ENCODE measurements at places on chromosomes 7 and 10.

GRCh38 chr7:82472966-82473365, 29.4 kb upstream of the CACNA2D1 start:
- no peak for DNase-seq

- peak; percentile 1 for DNase-seq
Observed at GRCh38 chr10:49076741-49077521, 38.4 kb downstream of the VSTM4 start.

GRCh38 chr7:83429493-83429892, 219.4 kb downstream of the SEMA3E start:
- no peak for DNase-seq

GRCh38 chr7:75928568-75928914, 13.6 kb downstream of the POR start:
- no peak for DNase-seq

- DNase-seq: no peak
Observed at GRCh38 chr7:149879271-149879743, 5.5 kb downstream of the ATP6V0E2 start.

DNA sequence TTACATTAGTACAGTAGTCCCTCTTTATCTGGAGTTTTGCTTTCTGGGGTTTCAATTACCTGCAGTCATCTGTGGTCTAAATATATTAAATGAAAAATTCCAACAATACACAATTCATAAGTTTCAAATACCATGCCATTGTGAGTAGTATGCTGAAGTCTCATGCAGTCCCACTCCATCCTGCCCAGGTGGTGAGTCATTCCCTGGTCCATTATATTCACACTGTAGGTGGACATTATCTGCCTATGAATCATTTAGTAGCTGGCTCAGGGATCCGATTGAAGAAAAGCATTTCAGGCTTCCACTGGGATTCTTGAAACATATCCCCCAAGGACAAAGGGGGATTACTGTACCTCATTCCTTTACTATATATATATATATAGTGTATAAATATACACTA, 298.2 kb upstream of the GALNT17 start:
- no peak for DNase-seq

- DNase-seq: peak; percentile 76
Observed at GRCh38 chr10:78588194-78588811, 480.5 kb upstream of the ZMIZ1 start.

- no peak for DNase-seq
Observed at GRCh38 chr7:57199252-57199651, 67.0 kb upstream of the ZNF479 start.

- DNase-seq: no peak
Observed at GRCh38 chr10:128221117-128221516, 94.9 kb upstream of the MKI67 start.

DNA sequence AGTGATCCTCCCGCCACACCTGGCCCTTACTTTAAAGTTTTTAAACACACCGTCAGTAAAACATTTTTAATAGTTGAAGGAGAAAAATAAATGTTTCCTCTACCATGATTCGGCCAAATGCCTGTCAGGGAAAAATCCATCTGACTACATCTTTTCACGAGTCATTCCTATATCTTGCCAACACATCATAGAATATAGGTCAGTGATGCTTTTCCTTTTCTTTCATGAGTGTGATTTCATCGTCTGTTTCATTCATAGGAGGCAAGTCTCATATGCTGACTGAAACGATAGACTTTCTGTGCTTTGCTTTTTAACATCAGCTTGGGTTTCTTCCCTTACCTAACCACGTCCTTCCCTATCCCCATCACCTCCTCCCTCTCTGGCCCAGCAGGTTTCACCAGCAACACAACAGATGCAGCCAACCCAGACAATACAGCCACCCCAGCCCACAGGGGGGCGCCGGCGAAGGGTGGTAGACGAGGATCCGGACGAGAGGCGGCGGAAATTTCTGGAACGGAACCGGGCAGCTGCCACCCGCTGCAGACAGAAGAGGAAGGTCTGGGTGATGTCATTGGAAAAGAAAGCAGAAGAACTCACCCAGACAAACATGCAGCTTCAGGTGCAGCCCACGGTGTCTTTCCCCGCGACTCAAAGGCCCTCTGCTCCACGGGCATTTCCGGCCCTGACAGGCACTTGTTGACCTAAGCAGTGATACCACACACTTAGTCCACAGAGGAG, 149.2 kb downstream of the TRIL start:
- DNase-seq: peak; percentile 30

GRCh38 chr10:116733566-116733965, 8.8 kb downstream of the HSPA12A start:
- DNase-seq: no peak

DNA sequence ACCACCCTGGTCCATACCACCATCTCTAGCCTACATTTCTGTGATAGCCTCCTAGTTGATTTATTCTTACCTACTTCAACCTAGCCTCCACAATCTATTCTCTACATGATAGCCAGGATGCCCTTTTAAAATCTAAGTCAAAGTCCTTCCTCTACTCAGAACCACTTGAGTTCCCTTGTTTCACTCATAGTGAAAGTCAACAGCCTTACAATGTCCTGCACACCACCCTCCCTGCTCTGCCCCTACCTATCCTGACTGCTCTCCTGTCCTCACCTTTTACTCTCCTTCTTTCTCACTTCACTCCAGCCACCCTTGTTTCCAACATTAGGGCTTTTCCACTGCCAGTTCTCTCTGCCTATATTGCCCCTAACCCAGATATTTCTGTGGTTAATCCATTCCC, 146.7 kb downstream of the GRM3 start:
- no peak for DNase-seq

- no peak for DNase-seq
Observed at GRCh38 chr7:148753224-148753623, 54.5 kb downstream of the CUL1 start.

GRCh38 chr7:75045881-75046280, 27.7 kb downstream of the RCC1L start:
- no peak for DNase-seq

GRCh38 chr10:49606981-49607535, 3.1 kb upstream of the SLC18A3 start:
- DNase-seq: peak; percentile 58

GRCh38 chr7:75818472-75818871, 4.9 kb upstream of the CCL24 start:
- DNase-seq: no peak
